Fibroblast of upper back skin (primary cell): ENCODE measurements at places on chromosomes 1 and 21.

DNA sequence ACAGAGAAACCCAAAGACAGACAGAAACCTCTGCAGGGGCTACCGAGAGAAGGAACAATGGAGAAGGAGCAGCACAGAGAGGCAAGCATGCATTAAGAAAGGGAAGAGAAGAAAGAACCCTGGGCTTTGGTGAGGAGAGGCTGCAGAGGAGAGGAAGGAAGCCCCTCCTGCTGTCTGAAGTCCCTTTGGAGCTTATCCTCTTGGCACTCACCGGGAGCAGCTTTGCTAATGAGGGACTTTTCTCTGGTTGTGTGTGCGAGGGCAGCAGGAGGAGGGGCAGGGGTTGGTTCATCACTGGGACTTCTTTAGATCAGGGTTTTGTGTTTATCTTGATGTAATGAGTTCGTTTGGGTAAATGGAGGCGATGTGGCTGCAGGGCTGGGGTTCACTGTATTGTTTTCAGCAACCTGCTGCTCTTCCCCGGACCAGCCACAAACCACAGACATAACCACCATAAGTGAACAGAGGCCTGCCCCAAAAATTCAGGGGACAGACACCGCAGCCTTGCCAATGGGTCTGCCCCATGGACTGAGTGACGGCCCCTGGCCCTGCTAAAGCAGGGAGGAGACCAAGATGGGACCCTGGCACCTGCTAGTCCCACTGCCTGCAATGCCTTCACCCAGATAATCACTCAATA lies 100.6 kb downstream of the KCND3 start:
- DNase-seq = no peak

- DNase-seq = no peak
Measured at GRCh38 chr1:152960452-152961044, 9.9 kb upstream of the SPRR4 start.

DNA sequence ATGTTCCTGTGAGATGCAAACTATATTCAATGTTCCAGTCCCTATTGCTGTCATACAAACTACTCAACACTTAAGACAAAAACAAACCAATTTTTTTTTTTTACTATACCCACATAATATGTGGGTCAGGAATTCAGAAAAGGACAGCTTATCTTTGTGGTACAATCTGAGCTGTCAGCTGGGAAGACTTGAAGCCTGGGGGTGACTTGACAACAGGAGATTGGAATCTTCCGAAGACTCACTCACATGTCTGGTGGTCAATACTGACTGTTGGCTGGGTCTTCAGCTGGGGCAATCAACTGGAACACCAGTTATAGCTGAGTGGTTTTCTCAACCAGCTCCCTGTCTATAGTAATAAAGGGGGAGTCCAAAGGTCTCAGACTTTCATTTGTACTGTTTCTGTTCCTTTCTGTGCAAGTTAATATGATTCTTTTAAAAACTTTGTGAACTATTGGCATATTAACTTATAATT lies 81.7 kb upstream of the ATP1B1 start:
- DNase-seq = no peak

GRCh38 chr1:1915911-1916840 lies 1.1 kb downstream of the CALML6 start:
- no peak for DNase-seq

GRCh38 chr21:40938611-40939010 lies 91.7 kb upstream of the DSCAM start:
- no peak for DNase-seq

DNA sequence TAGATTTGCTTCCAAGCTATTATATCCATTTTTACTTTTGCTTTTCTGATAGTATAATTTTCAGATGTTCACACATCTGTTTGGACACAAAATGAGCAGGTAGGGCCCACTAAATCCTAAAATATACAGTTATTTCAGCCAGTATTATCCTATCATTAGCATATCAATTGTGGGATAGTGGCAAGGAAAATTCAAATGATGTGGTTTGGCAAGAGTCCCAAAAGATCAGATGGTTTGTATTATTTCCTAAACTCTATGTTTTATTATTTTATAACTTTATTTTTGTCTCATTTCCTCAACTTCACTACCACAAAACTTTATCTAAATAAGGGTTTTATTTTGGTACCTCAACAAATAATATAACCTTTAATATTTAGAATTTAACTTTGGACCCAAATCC lies 1659.6 kb downstream of the NCAM2 start:
- DNase-seq = no peak

DNA sequence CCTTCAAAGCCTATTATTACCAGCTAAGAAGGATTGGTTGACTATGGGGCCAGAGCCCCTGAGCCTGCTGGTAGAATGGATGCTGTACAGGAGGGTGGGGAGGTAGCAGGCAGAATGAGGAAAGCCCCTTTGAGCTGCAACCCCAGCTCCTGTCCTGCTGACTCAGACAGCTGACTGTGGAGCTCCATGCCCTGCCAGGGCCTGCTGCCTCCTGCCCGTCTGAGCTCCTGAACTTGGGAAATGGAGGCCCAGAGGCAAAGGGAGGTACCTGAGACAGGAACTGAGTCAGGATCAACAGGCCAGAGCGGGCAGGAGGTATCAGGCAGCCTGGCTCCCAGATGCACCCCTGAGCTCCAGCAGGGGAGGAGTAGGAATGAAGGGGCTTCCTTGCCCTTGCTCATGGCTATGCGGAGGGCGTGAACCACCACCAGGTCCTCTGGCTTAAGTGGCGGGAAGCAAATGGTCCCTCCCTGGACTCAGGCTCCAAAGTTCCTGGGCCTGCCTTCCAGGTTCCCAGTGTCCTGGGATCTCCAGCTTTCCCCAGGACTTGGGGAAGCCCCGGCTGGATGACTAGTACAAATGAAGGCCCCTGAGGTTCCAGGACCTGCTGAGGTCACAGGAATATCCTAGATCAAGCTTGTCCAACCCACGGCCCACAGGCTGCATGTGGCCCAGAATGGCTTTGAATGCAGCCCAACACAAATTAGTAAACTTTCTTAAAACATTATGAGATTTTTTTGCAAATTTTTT lies 3.9 kb upstream of the SFN start:
- no peak for DNase-seq

- DNase-seq = no peak
Measured at GRCh38 chr1:228408869-228409805, 2.5 kb upstream of the TRIM11 start.

DNA sequence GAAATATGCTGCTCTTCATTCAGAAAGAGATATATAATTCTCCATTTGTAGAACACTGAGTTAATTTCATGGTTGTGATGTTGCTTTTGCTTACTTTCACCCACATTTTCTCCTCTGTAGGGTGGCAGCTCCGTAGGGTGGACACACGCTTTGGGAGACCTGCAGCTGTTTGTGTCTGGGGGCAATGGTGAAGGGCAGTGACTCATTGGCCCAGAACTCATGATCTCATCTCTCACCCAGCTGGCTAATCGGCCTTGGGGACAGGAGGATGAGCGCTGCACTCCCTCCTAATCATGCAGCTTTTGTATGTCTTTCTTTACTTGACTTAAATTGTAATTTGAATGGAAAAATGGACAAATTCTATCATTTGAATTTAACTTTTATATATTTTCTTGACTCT lies 9.6 kb downstream of the DISC1 start:
- DNase-seq = peak; percentile 31

GRCh38 chr1:58307431-58307830 lies 239.1 kb downstream of the OMA1 start:
- peak; percentile 55 for DNase-seq

GRCh38 chr21:38987633-38988508 lies 182.1 kb downstream of the ETS2 start:
- DNase-seq = no peak

DNA sequence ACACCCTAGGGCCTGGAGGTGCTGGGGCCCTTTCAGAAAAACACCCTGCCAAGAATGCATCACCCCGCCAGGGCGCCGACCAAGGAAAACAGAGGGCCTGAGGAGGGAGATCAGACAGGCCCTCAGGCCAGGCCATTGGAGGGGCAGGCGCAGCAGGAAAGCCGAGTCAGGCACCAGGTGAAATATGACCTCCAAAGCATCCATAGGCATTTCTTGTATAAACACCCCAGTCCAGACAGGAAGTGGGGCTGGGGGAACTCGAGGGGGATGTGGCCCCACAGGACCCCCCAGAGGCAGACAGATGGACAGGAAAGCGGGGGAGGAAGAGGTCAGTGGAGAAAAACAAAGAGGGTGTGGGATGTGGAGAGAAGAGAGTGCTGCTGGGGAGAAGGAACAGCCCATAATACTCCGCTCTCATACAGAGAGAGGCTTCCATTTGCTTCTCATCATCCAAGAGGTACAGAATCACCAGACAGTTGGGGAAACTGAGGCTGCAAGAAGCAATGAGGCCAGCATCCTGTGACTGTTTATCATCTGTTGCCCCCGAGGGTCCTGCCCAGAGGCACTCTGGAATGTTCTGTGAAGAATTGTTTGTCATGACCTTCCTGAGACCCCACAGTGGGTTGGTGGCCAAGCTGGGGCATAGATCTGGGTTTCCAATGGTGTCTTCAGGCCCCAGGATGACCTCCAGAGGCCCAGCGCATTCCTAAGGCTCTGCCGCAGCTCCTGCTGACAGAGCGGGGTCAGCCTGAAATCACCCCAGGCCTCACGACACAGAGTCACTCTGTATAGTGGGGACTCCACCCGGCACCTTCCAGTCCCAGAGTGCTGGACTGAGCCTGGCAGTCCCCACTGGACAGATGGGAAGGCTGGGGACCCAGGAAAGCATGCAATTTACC lies 18.0 kb downstream of the TRIM62 start:
- DNase-seq = peak; percentile 74

DNA sequence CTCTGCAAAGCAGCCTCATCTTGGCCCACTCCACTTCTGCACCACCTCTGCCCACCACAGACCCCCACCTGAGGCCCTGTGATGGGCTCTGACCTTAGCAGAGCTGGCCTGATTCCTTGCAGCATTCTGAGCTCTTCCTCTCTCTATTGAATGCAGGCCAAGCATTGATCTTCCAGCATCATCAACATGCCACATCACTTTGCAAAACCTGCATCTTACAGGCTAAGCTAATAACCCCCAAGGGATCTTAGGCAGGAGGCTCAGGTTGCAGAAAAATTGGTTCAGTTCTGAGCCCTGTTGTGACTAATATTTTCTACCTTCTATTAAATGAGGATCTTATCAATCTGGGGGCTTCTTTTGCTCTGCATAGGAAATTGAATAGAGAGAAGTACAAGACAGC lies 78.7 kb downstream of the ATP1A1 start:
- no peak for DNase-seq

- DNase-seq = no peak
Measured at GRCh38 chr1:105686874-105687690, 1369.4 kb upstream of the PRMT6 start.

DNA sequence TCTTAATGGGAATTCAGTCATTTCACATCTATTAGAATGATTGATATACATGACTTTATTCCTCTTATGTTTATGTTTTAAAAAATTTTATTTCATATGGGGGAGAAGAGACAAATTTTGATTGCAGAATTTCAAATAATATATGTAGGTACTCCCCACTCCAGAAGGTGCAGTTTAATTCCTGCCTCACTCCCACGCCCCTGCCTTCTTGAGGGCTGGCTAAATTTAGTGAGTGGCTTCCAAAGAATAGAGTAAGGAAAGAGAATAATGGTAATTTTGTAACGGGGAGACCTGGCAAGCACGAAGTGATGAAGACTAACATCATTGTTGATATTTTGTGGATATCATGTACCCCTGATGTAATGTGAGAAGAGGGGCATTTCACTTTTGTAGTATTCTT lies 94.7 kb upstream of the FAM78B start:
- no peak for DNase-seq

- no peak for DNase-seq
Measured at GRCh38 chr1:156848461-156849150, 10.3 kb downstream of the INSRR start.

- DNase-seq = no peak
Measured at GRCh38 chr1:109290998-109291397, 8.1 kb upstream of the PSRC1 start.

DNA sequence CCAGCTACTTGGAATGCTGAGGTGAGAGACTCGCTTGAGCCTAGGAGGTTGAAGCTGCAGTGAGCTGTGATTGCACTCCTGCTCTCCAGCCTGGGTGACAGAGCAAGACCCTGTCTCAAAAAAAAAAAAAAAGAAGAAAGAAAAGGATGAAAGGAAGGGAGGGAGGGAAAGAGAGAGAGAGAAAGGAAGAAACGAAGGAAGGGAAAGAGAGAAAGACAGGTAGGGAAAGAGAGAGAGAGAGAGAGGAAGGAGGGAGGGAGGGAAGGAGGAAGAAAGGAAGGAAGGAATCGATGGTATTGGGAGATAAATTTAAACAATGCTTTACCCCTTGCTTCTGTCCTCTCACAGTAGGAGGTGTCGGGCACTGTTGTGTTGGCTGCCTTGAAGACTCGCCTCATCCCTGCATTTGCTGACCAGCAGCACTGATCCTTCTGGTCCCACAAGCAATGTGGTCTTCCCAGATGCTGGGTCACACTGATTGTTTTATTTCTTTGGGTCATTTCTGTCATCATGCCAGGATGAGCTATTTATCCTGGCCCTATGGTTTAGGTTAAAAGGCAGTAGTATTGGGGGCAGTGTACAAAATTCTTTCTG lies 30.9 kb downstream of the GPR137B start:
- no peak for DNase-seq

- no peak for DNase-seq
Measured at GRCh38 chr1:110425612-110426152, 18.2 kb upstream of the LAMTOR5 start.

DNA sequence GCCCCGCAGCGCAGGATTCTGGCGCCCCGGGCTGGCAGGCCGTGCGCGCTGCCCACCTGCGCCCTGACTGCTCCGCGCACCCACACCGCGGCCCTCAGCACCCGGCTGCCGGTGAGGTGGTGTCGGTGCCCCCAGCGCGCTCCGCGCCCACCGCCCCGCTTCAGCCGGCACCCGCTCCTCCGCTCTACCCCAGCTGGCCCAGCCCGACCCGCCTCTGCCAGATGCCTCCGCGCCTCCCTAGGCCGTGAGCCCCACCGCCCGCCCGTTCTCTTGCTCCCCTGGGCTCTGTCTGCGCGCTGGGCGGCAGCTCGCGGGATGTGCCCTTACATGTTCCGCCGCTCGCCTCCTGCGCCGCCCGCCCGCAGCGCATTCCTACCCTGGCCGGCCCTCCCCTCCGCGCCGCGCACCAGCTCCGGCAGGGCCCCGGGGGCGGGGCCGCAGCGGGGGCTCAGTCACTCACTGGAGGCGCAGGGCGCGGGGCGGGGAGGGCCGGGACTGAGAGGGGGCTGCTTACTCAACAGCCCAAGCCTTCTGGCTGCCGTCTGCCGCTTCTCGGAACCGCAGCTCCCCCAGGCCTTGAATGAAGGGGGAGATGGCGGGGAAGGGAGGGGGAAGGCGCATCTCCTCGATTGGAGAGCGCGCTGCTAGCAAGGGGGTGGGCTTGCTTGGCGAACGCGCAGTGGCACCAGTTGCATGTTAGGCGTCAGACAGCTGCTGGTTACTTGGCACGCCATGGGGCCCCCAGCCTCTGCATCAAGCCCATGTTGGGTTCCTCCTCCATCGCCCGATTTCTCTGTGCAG lies at the start of gene PHLDA3:
Gene PHLDA3 (minus strand): TSS at position 345 of the 801 bp plus-strand sequence. CDS start 402 bp downstream, outside the sequence.
- peak; percentile 95 for DNase-seq

- no peak for DNase-seq
Measured at GRCh38 chr1:37732111-37732780, 32.7 kb downstream of the EPHA10 start.
